Esophagus squamous epithelium (tissue), 5 donors: ENCODE measurements at places on chromosomes 12 and 14.

- no peak overlapping the region for H3K27ac ChIP-seq
- DNase-seq, result no peak
- no peak overlapping the region for H3K4me3 ChIP-seq
- no peaks in the 10 kb centered on the region for H3K36me3 ChIP-seq
Observed at GRCh38 chr14:94290197-94290596, 2.9 kb downstream of the SERPINA10 start.

- H3K36me3 ChIP-seq, result no peaks in the 10 kb centered on the region
- H3K4me1 ChIP-seq, result peaks cover 9% of the 10 kb centered on the region
- no peak for DNase-seq
- no peak within 1 kb of the TSS for H3K27ac ChIP-seq
- peaks cover 5% of the 10 kb centered on the region for H3K27me3 ChIP-seq
- H3K4me3 ChIP-seq, result peak within 1 kb of the TSS; percentile 36
Observed at GRCh38 chr12:51591016-51591901, at the start of gene SCN8A. SCN8A (plus strand) TSS chr12:51591233; CDS start chr12:51662818, 71,585 bp downstream.

GRCh38 chr12:7915661-7916403, 20.2 kb downstream of the SLC2A3 start:
- no peak overlapping the region for H3K27ac ChIP-seq
- no peak for DNase-seq
- no peaks in the 10 kb centered on the region for H3K4me1 ChIP-seq
- no peak overlapping the region for H3K4me3 ChIP-seq

- H3K4me1 ChIP-seq, result no peaks in the 10 kb centered on the region
- DNase-seq, result no peak
- no peak overlapping the region for H3K4me3 ChIP-seq
- H3K27me3 ChIP-seq, result no peaks in the 10 kb centered on the region
- no peaks in the 10 kb centered on the region for H3K36me3 ChIP-seq
Observed at GRCh38 chr12:51890511-51891171, 2.7 kb downstream of the ANKRD33 start.
